ENCODE measurements at places on chromosomes 2 and 18.

GRCh38 chr2:143030127-143030526 lies 99.1 kb upstream of the ARHGAP15 start:
- DNase-seq = peak; percentile 22

DNA sequence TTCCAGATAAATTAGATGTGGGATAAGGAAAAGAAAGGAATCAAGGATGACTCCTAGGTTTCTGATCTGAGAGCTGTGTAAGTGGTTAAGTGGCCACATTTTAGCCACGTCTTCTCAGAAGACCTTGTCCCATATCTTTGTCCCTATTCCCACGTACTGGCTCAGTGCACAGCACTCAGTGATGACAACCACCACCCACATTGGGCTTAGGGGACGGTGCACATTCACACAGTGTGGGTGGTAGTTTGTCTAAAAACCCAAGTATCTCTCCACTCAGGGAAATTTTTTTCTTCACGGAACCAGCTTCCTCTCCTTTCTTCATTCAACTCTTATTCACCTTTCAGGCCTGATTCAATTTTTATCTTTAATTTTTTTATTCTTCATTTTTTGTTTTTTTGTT lies 30.6 kb upstream of the GCC2 start:
- no peak for DNase-seq

DNA sequence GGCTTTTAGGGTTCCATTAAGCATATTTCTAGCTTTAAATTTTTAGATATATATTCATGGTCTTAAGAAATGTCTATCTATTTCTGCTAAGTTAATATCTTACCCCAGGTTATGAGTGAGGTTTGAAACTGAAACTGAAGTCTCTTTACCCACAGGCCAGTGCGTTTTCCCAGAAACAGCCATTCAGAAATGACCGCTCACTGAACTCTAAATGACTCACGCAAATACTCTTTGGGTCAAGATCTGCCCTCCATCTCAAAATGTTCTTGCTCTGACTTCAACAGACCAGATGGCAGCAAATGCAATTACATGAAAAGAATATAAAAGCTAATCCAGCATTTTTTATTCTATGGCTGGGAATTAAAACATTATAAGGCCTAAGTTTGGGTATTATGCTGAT lies 315.2 kb downstream of the TDRD15 start:
- DNase-seq = no peak

- DNase-seq = no peak
Observed at GRCh38 chr2:44843641-44844310, 97.7 kb upstream of the SIX3 start.

DNA sequence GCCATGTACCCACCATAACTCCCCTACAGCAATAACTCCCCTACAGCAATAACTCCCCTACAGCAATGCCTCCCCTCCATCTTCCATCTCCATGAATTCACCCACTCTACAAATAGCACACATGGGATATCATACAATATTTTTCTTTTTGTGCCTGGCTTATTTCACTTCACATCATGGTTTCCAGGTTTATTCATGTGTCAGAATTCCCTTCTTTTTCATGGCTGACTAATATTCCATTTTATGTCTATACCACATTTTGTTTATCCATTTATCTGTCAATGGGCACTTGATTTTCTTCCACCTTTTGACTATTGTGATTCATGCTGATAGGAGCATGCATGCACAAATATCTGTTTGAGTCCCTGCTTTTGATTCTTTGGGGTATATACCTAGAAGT lies 178.3 kb downstream of the SMAD7 start:
- no peak for DNase-seq

- DNase-seq = peak; percentile 30
Observed at GRCh38 chr2:217077831-217078407, 218.1 kb upstream of the TNP1 start.

- peak; percentile 25 for DNase-seq
Observed at GRCh38 chr2:147846412-147847081, 1.7 kb downstream of the ACVR2A start.

Data from fibroblast of the aortic adventitia (primary cell).